Neural crest cell (in vitro differentiated cells): ENCODE measurements at places on chromosomes 12 and 14. TPM values are rescaled to one million over a fixed set of nuclear protein-coding genes. Genes with fewer than 3 reads are reported as not detected.

GRCh38 chr14:104110491-104111209 is 25.1 kb downstream of the ASPG start:
- no peak for DNase-seq

DNA sequence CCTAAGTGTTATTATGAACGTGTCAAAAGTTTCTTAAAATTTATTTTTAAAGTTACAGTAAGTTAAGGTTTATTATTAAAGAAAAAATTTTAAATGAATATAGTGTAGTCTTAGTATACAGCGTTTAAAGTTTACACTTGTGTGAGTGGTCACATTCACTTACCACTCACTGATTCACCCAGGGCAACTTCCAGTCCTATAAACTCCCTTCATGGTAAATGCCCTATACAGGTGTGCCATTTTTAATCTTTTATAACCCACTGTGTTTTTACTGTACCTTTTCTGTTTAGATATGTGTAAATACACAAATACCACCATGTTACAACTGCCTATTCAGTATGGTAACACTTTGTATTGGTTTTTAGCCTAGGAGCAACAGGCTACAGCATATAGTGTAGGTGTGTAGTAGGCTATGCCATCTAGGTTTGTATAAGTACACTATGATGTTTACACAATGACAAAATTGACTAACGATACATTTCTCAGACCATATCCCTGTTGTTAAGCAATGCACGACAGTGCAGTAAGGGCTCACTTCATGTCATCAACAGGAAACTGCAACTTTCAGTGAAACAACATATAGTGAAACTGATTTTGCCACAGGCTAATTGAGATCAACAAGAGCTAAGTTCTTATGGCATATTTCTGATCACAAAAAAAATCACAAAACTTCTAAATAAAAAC is 112.0 kb upstream of the TMCC3 start:
- no peak for DNase-seq

- DNase-seq: peak; percentile 82
Measured at GRCh38 chr14:73713803-73714655, at the start of gene PNMA1. Gene PNMA1, minus strand, starts transcription at chr14:73714384. Its CDS starts 745 bp downstream, at chr14:73713639.

- DNase-seq: no peak
Measured at GRCh38 chr12:805022-805632, 52.7 kb downstream of the WNK1 start.

Gene SMCO2
- total RNA-seq: not detected in 2 replicates

- peak; percentile 40 for DNase-seq
Measured at GRCh38 chr14:56474419-56475022, 105.1 kb upstream of the TMEM260 start.

DNA sequence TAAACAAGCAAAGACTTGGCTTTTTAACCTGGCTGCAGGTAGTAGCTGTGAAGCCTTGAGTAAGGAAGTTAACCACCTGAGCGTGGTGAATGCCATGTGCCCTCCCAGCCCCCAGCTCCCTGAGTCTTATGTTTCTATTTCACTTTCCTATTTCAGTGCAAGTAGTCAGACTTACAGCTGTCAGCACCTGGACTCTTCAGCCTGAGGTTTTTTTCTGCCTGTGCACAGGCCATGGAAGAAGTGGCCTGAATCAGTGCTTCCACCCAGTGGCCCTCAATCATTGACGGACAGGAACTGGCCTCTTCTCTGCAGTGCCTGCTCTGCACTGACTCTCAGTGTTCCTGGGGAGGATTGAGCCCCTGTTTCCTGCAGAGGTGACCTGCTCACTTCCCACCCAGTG is 796.4 kb downstream of the MED13L start:
- no peak for DNase-seq

GRCh38 chr14:87999277-87999676 is 5.7 kb upstream of the GPR65 start:
- DNase-seq: no peak

DNA sequence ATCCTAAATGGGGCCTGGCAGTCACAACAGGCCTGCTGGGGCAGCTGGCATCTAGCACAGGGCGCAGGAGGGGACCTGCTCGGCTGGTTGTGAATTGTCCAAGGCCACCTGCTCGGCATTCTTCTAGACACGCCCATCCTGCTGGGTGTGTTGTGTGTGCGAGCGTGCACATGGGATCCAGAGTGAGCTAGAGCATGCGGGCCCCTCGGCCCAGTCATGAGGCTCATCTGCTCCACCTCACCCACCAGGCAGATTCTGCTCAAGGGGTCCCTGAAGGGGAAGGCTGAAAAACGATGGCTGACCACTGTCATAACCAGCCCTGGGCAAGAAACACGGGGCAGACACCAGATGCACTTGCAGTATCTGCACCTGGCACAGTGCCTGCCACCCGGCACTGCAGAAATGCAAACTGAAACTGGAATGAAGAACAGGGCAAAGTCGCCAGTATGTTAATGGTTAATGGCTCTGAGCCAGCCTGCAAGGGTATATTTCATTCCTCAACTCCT is 31.8 kb downstream of the MAX start:
- DNase-seq: no peak

Gene ASB2
- total RNA-seq: 3.0 and 3.5 TPM in 2 replicates

DNA sequence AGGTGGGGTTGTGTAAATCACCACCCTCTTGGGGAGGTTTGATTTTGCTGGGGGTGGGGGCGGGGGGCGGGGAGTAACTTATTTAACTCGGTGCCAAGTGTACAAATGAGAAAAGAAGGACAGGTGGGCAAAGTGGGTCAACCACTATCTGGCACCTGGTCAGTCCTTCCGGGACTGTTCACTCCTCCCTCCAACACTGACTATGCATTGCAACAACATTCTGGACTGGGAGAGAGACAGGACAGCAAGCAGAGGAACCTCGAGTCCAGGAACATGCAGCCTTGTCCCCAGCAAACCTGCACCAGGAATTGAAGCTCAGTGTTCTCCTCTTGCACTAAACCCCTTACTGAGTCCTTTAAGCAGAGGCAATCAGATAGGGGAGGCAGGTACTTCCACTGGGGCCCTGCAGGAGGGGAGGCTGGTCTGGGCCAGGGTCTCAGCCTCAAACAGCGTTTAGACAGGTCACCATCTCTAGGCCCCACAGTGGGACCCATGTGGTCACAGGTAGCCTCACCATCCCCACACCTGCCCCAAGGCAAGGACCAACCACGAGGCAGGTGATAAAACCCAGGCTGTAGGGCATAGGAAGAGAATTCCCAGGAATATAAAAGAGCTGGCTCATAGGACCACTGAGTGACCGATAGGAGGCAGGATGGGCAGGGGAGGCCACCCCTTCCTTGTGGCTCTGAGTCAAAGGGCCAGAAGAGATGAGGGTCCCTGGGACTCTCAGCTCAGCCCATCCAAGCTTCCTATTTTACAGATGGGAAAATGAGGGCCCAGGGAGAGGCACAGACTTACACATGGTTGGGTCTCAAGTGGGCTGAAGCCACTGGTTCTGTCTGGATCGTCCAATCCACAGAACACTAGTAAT is 9.8 kb downstream of the CCDC85C start:
- no peak for DNase-seq

GRCh38 chr14:99359906-99360305 is 87.9 kb upstream of the BCL11B start:
- no peak for DNase-seq

DNA sequence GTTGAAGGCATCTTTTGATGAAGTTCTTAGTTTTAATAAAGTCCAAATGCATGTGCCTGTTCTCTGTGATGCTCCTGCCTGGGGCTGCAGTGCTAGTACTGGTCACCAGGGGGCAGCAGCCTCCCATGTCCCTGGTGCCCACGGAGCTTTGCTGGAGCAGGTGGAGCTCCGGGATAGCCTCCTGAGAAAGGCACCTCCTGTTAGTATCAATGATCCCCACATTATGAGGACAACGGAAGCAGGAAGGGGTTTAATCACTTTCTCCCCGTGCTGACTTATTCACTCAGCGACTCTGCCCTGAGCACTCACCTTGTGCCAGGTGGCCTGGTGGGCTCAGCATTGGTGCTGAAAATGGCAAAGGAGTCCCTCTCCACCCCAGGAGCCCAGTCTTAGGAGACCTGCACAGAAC is 123.0 kb upstream of the PZP start:
- peak; percentile 77 for DNase-seq

GRCh38 chr12:90299666-90300065 is 591.0 kb upstream of the ATP2B1 start:
- no peak for DNase-seq

DNA sequence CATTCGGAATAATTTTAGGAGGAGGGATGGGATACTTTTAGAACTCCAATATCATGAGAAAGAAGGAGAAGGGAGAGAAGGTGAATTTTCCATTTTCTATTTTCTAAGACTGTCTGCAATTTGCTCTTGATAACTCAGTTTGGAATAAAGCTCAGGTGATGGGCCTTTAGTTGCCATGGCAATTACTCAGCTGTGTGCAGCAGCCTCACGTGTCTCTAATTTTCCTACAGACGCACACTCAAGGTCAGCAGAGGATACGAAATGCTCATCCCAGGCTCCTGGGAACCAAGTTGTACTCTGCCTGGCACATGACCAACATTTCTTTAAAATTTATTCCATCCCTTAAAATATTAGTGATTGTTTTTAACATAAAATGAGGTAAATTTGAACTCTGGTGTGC is 76.7 kb downstream of the TTC8 start:
- no peak for DNase-seq

- no peak for DNase-seq
Measured at GRCh38 chr12:72025524-72025923, 86.9 kb downstream of the TPH2 start.

- DNase-seq: no peak
Measured at GRCh38 chr12:89200217-89200616, 152.1 kb downstream of the DUSP6 start.

Gene PLBD1
- total RNA-seq: 3.5 and 5.0 TPM in 2 replicates

Gene MGAT4C
- under 0.01 and 0.07 TPM in 2 replicates for total RNA-seq

DNA sequence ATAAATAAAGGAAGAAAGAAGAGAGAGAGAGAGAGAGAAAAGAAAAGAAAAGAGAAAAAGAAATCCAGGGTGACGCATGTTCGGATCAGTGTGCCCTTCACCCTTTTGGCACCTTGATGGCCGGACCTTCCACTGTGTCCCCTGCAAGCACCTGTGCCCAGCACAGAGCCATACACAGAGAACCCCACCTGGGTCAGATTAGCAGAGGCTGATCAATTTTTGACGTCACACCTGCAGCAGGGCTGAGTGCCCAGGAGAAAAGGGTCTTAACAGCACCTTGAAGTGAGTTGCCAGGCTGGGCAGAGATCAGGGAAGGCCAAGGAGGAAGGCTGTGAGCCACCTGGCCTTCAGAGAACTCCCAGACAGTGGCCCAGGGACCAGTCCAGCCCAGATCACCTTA is 114.4 kb downstream of the CALM1 start:
- no peak for DNase-seq

DNA sequence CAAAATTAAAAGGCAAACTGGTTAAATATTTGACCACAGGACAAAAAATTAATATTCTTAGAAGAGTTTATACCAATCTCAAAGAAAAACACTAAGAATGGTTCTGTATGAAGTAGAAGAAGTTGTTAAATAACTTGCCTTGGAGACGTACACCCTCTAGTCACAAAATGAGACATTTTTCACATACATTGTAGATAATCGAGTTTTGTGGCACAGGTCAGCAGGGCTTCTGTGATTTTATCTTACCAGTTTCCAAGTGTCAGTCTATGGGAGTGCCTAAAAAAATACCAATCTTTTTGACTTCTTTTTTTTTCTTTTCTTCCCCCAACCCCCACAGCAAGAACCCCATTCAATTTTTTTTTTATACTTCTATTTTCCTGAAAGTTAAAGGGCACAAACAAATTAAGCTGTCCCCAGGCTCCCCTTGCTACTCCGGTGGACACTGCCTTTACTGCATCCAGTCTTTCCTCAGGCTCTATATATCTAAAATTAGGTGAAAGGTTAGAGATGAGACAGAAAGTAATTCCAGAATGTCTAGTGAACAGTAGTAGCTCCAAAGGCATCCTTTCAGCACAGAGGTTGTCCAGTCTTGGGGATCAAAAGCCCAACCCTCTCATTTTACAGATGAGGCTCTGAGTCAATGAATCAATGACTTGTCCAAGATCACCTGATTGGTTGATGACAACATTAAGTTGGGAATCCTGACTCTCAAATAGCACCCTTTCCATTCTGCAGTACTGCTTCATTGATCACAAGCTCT is 6.2 kb downstream of the LIMA1 start:
- DNase-seq: no peak

Gene POLR3B
- 14.6 and 15.2 TPM in 2 replicates for total RNA-seq

DNA sequence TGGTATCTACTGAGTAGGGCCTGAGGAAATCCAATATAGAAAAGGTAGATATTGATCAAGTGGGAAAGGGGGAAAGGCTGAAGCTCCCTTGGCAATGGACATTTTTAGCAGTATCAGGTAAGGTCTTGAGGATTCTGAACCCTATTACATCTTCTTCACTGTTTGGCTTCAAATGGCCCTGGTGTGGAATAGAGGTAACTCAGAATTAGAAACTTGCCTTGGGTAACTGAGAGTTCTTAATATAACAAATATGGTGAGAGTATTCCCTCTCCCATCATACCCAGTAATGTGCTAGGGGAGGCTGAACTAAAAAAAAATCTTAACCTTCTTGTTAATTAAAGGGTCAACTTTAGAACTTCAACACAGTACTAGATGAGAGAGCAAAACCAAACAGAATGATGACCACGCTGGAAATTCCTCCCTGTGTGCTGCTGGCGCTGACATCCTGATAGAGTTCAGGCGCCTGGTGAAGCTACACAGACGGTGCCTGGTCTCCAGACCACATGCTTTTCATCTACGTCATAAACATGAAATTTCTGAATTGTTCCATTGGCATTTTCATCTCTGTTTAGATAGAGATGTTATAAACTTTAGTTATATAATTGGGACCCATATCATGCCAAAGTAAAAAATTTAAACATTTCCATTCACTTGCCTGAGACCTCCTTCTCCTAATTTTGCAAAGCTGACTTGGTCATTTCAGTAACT is 128.3 kb downstream of the AKAP6 start:
- DNase-seq: no peak

- no peak for DNase-seq
Measured at GRCh38 chr12:117622741-117623140, 261.3 kb upstream of the NOS1 start.

Gene SLC5A8
- not detected in 2 replicates for total RNA-seq

GRCh38 chr14:90382491-90383125 is 14.2 kb upstream of the CALM1 start:
- no peak for DNase-seq

Gene OASL
- not detected in 2 replicates for total RNA-seq

Gene WNK1
- total RNA-seq: 155 and 166 TPM in 2 replicates

GRCh38 chr14:104845834-104846441 is 19.1 kb upstream of the CEP170B start:
- no peak for DNase-seq

DNA sequence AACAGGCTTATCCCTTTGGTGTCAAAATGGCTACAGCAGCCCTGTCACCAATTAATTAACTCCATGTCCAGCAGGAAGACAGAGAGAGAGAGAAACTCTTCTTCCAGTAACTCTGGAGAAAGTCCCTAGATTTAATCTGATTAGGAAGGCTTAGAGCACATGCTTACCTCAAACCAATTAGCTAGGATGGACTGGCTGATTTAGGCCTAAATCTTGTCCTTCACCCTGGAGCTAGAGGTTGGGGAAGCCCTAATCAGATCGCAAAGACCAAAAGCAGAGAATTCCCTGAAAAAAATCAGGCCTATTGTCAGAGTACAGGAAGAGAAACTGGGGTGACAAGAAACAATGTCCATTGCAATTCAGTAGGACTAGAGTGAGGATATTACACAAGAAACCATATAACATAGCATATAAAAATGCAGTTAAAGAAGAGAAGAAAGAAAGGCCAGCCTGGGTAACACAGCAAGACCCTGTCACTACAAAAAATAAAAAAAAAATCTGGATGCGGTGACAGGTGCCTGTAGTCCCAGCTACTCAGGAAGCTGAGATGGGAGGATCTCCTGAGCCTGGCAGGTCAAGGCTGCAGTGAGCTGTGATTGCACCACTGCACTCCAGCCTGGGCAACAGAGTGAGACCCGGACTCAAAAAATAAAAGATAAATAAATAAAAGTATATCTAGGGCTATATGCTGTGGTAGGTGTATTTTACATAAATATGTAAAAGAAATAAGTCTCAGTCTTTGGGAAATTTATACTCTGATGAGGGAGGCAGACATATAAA is 34.9 kb upstream of the TUBA1A start:
- DNase-seq: no peak
